ENCODE measurements at places on chromosomes 1 and 21.

- no peak for DNase-seq
Measured at GRCh38 chr21:15084668-15085067, 19.9 kb upstream of the NRIP1 start.

- no peak for DNase-seq
Measured at GRCh38 chr1:90763930-90764329, 46.8 kb upstream of the BARHL2 start.

DNA sequence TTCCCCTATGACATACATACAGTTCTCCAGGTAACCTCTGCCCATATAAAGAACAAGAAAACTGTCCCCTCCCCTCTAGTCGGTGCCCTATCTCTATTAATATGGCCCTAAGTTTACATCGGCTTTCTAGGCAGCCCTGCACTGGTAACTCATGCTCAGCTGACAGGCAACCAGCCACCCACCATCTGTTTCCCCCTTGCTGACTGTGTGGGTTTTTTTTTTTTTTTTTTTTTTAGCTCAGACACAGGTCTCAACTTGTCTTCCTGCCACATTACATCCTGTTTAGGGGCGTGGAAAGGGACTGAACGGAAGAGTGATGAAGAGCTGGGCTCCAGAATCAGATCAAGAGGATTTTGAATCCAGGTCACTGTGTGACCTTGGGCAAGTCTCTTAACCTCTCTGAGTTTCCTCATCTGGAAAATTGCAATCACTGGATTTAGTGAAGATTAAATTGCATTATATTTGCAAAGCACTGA lies 14.0 kb downstream of the LAPTM5 start:
- no peak for DNase-seq

DNA sequence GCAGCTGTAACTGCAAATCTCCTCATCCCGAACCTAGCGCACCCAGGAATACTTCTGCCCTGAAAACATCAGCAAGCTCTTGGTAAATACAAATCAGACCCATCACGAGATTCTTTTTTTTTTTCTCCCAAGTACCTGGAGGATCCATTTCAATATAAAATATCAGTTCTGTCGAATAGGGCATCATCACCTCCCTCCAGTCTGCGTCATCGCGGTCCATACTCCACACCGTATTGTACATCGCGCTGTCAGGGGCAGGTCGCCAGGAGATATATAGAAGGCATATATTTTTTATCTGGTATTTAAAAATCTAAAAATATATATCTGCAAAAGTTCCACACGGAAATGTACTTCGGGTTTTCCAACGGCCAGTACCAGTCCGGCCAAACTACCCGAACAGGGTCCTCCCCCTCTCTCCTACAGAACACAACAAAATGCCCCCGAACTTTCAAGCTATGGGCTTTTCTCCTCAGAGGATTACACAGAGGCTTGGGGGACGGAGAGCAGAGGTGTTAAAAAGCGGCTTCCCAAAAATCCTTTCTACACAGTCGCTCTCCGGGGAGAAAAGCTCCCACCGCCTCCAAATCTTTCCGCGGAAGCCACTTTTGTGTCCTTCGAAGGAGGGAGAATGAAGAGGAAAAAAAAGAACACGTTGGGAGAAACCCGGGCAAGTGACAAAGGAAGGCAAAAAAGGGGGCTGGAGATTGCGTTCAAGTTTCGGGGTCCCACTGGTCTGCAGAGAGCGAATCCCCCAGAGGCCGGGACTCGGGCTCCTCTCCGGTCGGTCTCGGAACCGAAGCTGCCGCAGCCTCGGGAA lies 509 bp downstream of the PIK3R3 start:
- DNase-seq = no peak

- no peak for DNase-seq
Measured at GRCh38 chr21:45374826-45375455, 30.0 kb upstream of the COL18A1 start.

DNA sequence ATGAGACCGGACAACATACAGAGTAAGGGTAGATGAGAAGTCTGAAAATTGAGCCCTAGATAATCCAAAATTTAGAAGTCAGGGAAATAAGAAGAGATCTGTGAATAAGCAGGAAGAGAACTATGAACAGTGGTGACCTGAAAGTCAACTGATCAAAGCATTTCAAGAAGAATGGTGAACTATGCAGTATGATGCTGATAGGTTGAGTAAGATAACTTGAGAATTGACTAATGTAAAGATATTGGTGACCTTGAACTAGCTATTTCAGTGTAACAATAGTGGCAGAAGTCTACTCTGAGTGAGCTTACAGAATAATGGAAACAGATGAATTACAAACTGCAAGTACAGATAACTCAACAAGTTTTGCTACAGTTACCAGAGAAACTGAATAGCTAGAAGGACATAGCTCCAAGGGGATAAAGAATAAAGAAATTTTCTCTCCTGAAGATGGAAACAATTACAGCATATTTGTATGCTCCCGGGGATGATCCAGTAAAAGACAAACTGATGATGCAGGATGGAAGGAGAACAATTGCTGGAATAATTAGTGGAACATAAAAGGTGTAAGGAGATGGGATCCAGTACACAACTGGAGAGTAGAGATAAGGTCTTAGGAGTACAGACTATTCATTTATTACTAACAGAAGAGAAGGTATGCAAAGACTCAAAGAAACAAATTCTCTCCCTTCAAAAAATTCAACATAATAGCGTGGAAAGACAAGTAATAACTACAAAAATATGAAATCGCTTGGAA lies 10.9 kb downstream of the NRDC start:
- DNase-seq = no peak

GRCh38 chr1:22860883-22861385 lies 111.7 kb downstream of the LACTBL1 start:
- DNase-seq = no peak

DNA sequence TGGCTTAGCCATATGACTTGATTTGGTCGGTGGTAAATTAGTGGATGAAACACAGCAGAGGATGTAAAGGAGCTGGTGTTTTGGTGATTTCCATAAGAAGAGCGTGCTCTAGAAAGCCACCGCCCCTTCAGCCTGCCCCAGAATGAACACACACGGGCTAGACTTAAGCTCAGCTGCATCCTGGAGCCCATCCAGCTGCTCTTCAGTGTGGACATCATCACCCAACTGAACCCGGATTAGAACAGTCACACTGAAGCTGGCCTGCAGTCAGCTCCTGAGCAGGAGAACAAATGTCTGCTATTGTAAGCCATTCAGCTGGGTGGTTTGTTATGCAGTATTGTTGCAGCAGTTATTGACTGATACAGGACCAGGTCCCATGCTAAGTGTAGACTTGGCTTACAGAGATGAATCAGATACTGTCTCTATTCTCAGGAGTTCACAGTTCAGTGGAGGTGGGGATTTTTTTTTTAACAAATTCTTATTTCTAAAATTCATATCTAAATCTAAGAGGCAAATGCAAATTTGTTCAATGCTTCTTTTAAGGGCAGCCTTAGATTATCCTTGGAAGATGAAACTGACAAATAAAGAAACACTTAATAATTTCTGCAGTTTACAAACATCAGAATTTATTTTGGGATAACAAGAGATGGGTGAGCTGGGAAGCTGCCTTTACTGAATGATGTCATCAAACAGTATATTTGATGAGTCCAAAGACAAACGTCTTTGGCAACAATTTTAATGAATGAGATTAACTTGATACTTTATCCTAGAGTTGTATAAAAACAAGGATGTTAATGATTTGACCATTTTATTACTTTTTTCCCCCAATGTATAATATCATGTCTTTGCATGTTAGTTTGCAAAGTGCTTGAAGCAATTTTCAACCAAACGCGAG lies 251.2 kb downstream of the TRABD2B start:
- no peak for DNase-seq

DNA sequence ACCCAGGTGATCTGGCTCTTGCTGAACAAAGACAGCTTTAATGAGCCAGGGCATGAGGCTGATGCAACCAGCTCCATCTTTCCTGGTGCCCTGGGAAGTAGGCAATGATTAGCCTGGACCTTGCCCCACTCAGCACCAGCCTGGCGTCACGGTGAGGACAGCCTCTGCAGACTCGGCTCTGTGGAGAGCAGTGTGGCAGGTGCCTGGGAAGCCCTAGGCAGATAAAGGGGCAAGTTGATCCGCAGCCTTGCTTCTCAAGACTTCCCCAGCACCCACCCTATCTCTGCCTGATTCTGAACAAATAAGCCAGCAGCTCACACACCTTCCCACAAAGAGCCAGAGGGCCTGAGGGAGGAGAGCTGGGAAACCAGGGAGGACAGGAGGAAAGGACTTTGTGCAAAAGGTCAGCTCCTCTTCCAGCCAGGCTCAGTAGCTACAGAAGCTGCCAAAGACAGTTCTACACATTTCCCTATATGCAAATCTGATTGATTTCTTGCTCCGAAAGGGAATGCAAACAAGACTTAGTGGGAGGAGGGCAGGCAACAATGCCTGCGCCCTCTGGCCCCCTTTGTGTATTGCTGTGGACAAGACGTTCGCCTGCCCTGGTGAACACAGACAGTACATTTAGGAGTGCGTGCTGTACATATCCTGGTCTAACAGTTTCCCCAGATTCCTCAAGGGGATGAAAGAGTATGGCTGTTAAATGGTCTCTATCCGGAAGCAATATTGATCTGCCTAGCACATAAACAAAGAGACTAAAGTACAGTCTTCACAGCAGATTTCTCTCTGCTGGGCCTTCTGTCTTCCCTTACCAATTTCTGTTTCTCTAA lies 63.8 kb downstream of the BCAR3 start:
- DNase-seq = no peak

DNA sequence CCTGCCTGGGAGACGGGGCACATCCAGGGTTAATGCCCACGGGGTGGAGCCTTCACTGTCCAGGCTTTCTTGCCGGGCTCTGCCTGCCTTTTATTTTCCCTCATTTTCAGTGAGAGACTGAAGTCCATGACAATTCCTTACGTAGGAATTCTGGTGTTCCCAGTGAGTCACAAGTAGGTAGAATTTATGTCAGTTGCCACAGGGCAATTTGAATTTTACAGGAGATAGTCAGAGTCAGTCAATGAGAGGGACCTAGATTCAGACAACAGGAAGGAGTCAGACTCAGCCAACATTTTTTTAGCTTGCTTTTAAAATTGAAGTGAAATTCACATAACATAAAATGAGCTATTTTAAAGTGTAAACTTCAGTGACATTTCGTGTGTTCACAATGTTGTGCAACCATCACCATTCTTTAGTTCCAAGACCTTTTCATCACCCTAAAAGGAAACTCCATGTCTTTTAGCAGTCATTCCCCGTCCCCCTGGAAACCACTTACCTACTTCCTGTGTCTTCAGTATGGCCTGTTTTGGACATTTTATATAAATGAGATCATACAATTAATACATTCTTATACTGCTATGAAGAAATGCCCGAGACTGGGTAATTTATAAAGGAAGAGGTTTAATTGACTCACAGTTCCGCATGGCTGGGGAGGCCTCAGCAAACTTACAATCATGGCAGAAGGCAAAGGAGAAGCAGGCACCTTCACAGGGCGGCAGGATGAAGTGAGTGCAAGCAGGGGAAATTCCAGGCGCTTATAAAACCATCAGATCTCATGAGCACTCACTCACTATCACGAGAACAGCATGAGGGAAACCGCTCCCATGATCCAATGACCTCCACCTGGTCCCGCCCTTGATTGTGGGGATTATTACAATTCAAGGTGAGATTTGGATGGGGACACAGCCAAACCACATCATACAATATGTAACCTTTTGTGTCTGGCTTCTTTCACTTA lies 14.6 kb downstream of the AJAP1 start:
- DNase-seq = peak; percentile 59

GRCh38 chr1:228212415-228212965 lies 4.6 kb downstream of the OBSCN start:
- no peak for DNase-seq

- no peak for DNase-seq
Measured at GRCh38 chr1:160471253-160471652, 51.8 kb downstream of the SLAMF6 start.

- no peak for DNase-seq
Measured at GRCh38 chr1:41351262-41352151, 9.7 kb upstream of the FOXO6 start.

DNA sequence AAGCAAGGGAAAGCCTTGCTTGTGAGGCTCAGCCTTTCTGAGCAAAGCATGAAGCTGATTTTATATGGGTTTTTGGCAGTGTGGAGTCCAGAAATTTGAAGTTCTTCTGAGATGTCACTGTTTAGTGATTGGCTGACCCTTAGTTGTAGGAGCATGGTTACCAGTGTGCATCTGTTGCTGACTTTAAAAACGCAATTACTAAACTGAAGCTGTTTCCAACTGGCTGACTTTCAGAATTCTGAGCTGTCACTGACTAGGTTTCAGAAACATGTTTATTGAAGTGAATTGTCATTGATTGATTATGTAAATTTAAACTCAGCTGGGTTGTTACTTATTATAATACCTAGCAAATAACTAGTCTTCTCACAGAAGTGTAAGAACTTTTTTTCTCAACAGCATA lies 89.4 kb downstream of the PDE4B start:
- DNase-seq = no peak

DNA sequence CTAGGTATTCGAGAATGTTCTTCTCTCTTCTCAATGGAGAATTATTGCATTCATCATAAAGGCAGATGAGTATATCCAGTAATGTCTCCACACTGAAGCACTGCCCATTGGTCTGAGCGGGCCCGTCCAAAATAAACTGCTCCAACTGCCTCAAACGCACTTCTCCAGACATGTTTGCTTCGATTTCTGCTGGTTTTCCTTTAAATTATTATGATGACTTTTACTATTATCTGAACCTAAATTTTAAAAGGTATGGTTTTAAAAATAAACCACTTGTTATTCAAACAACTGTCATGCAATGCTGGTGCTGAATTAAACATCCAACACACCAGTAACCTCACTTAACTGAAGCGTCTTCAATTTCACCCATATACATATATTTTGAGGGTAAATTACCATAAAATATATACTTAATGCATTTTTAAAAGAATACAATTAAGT lies 1.3 kb downstream of the CDC42BPA start:
- DNase-seq = peak; percentile 16

DNA sequence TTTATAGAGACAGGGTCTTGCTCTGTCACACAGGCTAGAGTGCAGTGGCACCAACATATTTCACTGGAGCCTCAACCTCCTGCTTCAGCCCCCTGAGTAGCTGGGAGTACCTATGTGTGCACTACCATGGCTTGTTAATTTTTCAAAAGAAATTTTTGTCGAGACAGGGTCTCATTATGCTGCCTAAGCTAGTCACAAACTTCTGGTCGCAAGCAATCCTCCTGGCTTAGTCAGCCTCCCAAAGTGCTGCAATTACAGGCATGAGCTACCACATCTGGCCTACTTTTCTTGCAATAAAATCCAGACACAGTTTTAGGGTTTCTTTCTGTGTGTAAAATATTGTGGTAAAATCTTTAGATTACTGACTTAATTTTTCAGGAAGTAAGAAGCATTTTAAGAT lies 27.9 kb upstream of the NTPCR start:
- peak; percentile 79 for DNase-seq

DNA sequence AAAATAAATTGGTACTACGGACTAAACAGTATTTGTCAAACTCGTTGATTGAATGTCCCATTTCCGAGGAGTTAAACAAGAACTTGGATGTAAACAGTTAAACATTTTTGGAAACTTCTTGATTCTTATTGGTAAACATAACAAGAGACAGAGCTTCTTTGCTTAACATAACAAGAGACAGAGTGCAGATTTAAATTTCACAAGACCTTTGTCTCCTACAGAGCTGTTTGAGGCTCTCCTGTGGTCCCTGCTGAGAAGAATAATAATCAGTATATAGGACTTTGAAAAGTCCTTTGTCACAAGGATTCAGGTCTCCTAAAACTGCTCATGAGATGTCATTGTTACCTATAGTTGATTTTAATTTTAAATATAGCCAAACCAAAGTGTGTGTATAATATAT lies 170.6 kb upstream of the C21orf91 start:
- DNase-seq = no peak

- no peak for DNase-seq
Measured at GRCh38 chr1:93275634-93276295, 69.9 kb upstream of the DR1 start.
